ENCODE measurements at places on chromosomes 7 and 10.
A peak's percentile ranks its signal among the peaks of the same experiment; 100 is the strongest.

DNA sequence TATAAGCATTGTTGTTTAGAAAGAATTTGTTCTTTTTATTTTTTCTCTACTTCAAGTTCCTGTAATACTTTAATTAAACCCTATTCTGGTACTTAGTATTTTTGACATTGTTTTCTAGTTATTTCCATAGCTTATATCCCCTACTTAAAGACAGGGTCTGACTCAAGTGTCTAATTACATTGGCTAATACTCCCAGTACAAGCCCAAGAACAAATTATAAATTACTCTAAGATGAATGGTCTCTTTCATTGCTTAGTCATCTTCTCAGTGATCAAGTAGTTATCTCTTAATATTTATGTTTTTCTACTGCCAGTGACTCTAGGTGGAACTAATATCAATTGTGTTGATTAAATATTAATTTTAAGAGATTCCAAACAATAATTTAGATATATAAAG, 21.6 kb downstream of the AHR start:
- no peak for DNase-seq

- DNase-seq = no peak
Measured at GRCh38 chr7:52838981-52839411, 196.4 kb upstream of the POM121L12 start.

- DNase-seq = no peak
Measured at GRCh38 chr10:5142199-5142598, 42.8 kb downstream of the AKR1C8 start.

DNA sequence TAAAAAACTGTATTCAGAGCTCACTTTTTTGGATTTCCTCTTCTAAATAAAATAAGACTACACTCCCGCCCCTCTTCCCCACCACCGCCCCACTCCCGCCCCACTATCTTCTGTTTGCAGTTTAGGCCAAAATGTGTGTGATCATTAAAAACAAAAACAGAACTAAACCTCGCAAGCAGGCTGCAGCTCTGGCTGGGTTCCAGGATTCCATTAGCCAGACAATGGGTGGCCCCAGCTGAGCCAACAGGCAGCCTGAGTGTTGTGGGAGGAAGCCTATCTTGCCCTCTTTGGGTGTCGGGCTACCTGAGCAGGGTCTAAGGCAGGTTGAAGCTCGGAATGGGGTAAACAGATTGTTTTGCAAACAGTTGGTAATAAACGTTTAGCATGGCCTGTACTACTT, 41.7 kb downstream of the ARL4A start:
- no peak for DNase-seq

DNA sequence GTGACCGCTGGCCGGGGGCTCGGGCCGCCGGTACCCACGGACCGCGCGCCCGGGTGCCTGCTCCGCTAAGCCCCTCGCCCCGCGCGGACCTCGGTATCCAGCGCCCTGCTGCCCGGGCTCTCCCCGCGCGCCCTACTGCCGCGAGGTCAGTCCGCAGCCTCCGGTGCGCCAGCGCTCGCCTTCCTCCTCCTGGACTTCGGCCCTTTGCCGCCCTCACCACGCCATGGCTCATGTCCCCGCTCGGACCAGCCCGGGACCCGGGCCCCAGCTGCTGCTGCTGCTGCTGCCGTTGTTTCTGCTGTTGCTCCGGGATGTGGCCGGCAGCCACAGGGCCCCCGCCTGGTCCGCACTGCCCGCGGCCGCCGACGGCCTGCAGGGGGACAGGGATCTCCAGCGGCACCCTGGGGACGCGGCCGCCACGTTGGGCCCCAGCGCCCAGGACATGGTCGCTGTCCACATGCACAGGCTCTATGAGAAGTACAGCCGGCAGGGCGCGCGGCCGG, 483 bp downstream of the GDF10 start:
- no peak for DNase-seq

- no peak for DNase-seq
Measured at GRCh38 chr7:131381069-131381838, 53.6 kb downstream of the MKLN1 start.

DNA sequence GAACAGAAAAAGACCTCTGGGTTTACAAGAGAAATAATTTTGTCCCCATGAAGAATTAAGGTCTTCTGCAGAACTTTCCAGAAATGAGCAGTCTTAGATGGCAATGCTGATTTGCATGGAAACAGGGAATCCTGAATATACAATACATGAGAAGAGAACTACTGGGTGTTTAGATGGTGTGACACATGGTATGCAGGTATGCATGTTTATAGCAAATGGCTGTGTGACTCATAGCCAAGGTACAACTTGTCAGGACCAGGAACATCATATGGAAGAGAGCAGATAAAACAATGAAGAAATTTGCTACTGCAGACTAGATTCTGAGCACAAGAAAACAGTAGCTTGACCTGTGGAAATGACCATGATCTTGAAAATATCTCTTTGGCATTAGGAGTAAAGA, 907.8 kb downstream of the GATA3 start:
- DNase-seq = no peak

- DNase-seq = no peak
Measured at GRCh38 chr7:42493436-42494198, 256.6 kb upstream of the GLI3 start.

- DNase-seq = no peak
Measured at GRCh38 chr7:111630862-111631261, 68.6 kb upstream of the IMMP2L start.

DNA sequence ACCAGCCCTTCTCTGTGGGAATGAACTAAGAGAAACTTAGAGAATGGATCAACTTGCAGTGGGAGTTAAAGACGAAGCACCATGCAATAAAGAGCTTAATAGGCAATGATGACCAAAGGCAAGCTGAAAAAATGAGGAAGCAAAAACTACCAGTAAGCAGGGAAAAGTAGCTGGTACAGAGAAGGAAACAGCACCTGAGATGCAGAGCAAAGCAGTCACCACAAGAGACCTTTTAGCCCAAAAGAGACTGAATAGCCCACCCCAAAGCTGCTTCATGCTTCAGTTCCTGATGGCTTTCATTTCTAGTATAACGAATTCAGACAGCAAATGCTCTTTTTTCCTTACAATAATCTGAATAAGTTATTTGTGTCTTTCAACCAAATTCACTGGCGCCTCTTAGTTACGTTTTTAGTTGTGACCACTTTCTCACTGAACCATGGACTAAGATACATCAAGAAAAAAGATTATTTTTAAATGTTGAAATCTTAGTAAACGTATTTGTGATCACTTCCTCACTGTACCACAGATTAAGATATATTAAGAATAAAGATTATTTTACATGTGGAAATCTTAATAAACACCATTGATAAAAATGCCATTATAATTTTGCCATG, 76.0 kb downstream of the USP6NL start:
- DNase-seq = no peak

DNA sequence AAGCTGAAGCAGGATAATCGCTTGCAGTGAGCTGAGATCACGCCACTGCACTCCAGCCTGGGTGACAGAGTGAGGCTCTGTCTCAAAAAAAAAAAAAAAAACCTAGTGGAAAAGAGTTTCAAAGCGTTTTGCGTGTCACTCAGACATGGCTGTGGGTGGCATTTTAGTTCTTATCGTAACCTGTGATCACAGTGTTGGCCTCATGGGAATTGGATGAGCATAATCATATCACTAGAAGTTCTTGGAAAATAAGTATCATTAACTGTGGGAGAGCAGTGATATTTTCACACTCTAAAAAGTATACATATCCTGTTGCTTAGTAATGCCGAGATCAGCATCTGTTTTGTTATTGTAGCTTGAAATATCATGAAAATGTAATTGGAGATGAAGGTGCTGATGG, 92.6 kb downstream of the CREM start:
- no peak for DNase-seq

DNA sequence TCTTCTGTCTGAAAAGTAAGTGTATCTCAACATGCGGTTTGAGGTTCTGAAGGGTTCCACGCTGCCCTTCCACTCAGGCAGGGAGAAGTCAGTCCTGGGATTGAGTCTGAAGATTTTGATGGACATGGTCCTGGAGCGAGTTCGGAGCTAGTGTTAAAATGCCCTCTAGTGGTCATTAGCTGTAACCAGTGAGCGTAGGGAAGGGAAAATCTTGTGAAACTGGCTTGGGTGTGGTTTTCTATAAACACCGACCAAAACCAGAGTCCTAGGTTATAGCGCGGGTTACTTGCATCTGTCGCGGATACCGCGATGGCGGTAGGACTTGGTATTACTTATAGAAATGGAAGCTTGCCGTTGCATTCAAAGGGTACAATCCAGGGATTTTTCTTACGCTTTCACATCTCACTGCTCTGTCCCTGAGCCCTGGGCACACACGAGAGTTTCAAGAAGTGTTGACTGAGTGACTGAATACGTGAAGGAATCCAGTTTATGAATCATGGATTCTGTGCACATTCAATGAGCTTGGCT, 348.2 kb upstream of the C7orf33 start:
- DNase-seq = no peak

- DNase-seq = no peak
Measured at GRCh38 chr7:134885967-134886352, 100.3 kb upstream of the AGBL3 start.

- DNase-seq = no peak
Measured at GRCh38 chr7:27096768-27097514, 1.1 kb upstream of the HOXA1 start.

- DNase-seq = no peak
Measured at GRCh38 chr10:125035136-125035535, 93.2 kb downstream of the ZRANB1 start.

GRCh38 chr10:97463363-97464132, 17.6 kb downstream of the ZDHHC16 start:
- peak; percentile 24 for DNase-seq

DNA sequence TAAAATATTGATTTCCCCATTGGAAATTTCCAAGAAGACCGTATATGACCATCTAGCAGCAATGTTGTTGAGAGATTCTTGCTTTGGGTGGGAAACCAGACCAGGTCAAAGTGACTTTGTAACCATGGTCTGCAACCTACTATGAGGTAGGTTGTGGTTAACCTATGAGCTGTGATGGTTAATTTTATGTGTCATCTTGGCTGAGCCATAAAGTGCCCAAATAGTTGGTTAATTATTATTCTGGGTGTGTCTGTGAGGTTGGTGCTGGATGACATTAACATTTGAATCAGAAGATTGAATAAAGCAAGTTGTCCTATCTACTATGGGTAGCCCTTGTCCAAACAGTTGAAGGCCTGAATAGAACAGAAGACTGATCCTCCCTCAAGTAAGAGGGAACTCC, 18.3 kb upstream of the RALA start:
- no peak for DNase-seq

All from CD4-positive, alpha-beta T cell treated with Interferon gamma for 1 hour (primary cell).